T-helper 2 cell (primary cell): ENCODE measurements at places on chromosomes 5 and 9.

- DNase-seq: no peak
These were observed 155.5 kb downstream of the ESM1 start for GRCh38 chr5:54829676-54830535.

DNA sequence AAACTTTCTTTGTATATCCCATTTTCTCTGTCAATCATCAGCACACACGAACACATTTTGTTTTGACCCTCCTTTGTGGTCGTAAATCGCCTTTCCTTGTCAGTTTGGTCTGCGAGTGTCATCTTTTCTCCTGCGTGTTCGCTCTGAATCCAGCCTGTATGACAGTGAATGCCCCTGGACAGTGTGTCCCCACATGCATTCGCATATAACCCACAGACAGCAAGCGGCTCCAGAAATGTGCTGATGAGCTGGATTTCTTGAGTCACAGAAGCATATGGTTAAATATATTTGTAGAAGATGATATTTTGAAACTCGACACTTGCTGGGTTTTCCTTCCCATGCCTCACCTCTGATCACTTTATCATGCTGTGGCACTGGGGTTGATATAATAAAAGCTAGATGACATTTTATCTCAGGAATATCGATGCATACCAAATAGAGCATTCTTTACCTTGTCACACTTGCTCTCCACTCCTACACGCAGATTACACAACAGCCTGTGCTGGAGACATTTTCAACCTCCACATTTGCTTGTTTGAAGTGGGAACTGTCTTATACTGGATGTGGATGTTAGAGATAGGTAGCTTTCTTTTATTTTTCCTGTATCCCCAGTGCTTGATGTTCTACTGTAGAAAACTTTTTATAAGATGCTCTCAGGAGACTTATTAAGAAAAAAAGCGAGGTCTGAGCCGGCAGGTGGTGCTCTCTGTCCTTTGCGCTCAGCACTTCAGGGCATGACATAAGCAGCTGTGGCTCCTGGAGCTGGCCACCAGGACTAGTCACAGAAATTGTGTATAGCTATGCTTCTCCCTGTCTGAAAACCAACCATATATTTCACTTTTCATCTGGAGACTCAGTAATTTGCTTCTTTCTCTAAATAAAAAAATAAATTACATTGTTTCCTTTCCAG lies 215.1 kb downstream of the SH3GL2 start:
- no peak for DNase-seq

GRCh38 chr5:118042076-118042475 lies 946.3 kb downstream of the DTWD2 start:
- no peak for DNase-seq

GRCh38 chr5:64147849-64148441 lies 17.7 kb upstream of the RNF180 start:
- no peak for DNase-seq

DNA sequence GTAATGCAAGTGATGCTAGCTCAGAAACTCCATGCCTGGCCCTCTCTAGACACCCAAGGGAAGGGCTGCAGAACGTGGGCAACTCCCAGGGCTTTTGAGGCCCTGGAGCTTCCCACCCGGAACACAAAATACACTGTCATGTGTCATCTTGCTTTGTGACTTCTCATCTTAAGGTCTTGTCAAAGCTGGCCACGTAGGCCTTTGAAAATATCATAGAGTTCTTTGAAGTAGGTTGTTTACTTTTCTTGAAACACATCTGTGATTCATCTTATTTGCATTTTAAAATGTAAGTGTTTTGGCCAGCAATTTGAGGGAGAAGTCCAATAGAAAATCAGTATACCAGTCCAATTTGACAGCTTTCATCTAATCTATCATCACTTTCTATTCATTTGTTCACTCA lies 40.2 kb upstream of the PALM2AKAP2 start:
- no peak for DNase-seq

- no peak for DNase-seq
These were observed 43.5 kb upstream of the COL15A1 start for GRCh38 chr9:98900244-98900643.

- no peak for DNase-seq
These were observed 146.0 kb downstream of the FRMD3 start for GRCh38 chr9:83392228-83392627.

- DNase-seq: no peak
These were observed 22.6 kb downstream of the ARHGEF37 start for GRCh38 chr5:149603920-149604319.

GRCh38 chr5:137218896-137219295 lies 280.2 kb downstream of the SPOCK1 start:
- DNase-seq: no peak

DNA sequence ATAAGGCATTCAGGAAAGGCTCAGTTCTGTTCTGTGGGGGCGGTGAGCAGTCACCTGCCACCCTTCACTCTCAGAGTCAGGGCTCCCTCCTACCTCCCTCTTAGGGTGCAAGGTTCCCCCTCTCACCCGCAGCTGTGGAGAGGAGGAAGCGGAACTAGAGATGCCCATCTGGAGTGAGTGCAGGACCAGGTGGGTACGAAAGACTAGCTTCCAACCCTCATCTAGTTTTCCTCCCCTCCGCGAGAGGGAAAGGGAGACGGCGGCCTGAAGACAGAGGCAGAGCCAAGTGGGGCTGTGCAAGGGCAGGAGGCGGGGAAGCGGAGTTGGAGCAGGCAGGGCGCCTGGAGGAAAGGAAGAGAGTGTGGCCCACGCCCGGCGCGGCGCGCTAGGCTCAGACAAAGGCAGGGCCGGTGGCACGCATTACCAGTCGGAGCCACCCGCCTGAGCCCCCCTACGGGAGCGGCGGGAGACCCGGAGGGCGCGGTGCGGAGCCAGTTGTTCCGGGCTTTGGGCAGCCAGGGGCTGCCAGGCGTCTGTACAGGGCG lies 7.3 kb downstream of the PRR7 start:
- no peak for DNase-seq

DNA sequence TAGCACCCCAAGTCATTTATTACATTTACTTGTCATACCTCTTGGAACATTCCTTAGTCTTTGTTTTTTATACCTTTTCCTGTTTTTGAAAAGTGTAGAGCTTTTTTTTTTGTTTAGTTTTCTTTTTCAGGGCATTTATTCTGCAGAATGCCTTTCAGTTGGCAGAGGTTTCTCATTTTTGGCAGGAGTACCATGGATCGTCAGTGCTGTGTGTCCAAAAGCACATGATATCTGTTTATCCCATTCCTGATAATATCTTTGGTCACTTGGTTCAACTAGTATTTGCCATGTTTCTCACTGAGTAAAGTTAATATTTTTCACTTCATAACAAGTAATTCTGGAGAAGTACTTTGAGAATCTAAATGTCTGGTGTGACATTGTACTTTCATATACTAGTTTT lies 10.7 kb downstream of the OGN start:
- no peak for DNase-seq
